ENCODE measurements at places on chromosomes 5 and 9.

DNA sequence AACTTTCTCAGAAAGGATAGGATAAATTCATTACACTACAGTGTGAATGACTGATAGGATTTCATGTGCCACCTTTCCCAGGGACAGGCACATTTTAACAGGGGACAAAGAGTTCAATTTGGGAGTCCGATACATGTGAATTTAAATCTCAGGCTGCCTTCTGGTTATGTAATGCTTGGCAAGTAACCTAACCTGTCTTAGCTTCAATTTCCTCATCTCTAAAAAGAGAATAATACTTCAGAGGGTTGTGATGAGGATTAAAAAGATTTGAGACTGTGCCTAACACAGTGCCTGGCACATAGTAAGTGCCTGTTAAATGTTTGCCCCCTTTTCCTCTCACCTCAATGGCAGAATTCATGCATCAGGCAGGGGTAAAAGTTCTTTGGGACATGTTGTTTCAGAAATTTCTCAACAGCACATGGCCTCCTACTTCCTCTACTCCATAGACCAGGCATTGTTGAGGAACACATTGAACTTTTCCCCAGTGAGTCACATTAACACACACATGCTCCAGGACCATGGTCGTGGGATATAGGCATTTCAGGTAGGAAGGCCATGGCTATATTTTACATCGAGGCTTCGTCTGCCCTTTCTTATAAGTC lies 94.6 kb upstream of the EGFLAM start:
- DNase-seq, result no peak

DNA sequence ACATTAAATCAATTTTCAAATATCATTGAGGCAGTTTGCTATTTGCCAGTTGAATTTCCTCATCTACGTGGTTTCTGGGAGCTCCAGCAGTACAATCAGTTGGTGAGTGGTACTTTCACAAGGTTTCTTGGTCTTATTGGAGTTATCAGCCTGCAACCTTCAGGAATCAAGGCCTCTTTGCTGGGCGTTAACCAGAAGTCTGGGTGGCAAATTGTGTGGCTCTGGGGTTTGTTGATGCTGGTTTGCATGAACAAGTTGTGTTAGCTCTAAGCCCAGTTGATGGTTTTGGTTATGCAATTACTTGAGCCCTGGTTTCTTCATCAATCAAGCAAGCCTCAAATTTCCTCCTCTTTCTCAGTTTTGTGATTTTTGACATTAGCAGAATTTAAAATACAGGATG lies 152.9 kb upstream of the ANKRD55 start:
- no peak for DNase-seq

DNA sequence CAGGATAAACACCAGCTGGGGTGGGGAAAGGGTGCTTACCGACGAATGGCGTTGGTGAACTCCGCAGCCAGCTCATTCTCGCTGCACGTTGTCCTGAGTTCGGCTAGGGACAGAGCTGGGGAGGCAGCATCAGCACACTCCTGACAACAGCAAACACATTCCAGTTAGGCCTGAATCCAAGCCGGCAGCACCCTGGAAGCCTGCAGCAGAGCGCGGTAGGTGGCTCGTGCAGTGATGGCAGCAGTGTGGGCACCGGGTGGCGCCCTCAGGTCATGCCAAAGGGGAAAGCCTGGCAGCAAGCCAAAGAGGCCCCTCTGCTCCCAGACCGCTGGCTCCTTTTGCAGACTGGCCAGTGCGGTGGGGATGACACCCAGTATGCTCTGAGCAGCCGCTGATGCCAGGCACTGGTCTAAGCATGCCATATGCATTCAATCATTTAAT lies 66.9 kb downstream of the DCP2 start:
- DNase-seq, result peak; percentile 26

GRCh38 chr9:73050887-73051550 lies 98.2 kb upstream of the ALDH1A1 start:
- DNase-seq, result no peak

- no peak for DNase-seq
These were observed 45.8 kb upstream of the CLK4 start for GRCh38 chr5:178672630-178673029.

DNA sequence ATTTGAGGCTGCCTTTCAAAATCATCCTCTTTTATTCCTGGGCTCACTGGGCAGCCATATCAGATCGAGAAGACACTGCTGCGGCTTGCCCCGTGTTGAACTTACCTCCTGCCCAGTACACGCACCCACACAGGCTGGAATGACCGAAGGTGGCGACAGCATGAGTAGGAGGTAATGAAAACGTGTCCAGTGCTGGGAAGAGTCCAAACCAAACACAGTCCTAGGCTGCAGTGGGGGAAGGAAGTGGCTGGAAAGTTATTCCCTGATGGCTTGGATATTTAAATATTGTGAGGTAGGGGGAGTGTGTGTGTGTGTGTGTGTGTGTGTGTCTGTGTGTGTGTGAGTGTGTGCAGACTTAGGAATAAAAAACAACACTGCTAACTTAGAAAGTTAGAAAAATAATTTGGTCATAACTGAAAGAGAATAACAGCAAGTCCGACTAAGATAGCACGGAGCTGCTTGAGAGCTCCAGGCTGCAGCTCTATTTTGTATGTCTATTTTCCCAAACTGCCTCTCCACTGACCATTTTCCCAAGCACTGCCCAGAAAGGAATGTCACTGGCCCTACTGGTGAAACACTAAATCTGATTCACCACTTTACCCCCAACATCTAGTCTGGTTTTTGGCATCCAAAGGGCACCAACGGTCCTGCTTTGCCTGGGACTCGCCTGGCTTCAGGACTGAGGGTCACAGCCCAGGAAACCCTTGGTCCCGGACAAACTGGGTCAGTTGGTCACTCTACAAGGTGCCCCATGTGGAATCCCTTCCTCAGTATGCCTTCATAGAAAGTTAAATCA lies 41.2 kb downstream of the ANKH start:
- DNase-seq, result no peak

- no peak for DNase-seq
These were observed 88.7 kb downstream of the UGCG start for GRCh38 chr9:111985315-111985714.

- no peak for DNase-seq
These were observed 95.6 kb downstream of the ESM1 start for GRCh38 chr5:54889826-54890225.

GRCh38 chr5:60257596-60258271 lies 364.2 kb upstream of the PDE4D start:
- DNase-seq, result no peak

GRCh38 chr5:124285071-124285470 lies 461.4 kb downstream of the ZNF608 start:
- no peak for DNase-seq

All from MM.1S (cell line).